ENCODE measurements at places on chromosomes 2 and 18. TPM values are rescaled to one million over a fixed set of nuclear protein-coding genes. Genes with fewer than 3 reads are reported as not detected.

DNA sequence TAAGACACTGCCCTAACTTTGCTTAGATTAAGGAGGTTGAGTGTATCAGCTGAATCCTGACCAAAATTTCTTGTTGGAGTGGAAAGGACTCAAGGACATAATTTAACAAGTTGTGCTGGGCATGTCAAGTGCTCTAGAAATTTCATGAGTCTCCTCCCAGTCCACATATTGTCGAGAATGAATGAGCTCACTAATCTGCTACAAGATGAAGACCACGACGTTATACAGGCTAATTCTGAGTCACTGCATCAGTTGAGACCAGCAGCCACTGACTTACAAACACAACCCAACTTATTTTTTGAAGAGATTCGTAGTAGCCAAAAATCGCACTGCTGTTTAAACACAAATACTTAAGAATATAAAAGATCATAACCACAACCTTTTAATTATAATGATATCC lies 28.7 kb upstream of the SLC8A1 start:
- H3K4me3 ChIP-seq: no peak overlapping the region
- no peaks in the 10 kb centered on the region for H3K27me3 ChIP-seq
- no peak for DNase-seq

The FKBP7 gene
- total RNA-seq: 14.6 TPM

GRCh38 chr2:180690611-180691010 lies 289.8 kb upstream of the UBE2E3 start:
- H3K27ac ChIP-seq: no peak overlapping the region
- peaks cover 10% of the 10 kb centered on the region for H3K4me1 ChIP-seq
- no peaks in the 10 kb centered on the region for H3K27me3 ChIP-seq
- no peaks in the 10 kb centered on the region for H3K36me3 ChIP-seq
- no peak overlapping the region for H3K4me3 ChIP-seq

The PSMD14 gene
- 41.1 TPM for total RNA-seq
